ENCODE measurements at places on chromosomes 5 and 9. TPM values are rescaled to one million over a fixed set of nuclear protein-coding genes. Genes with fewer than 3 reads are reported as not detected.

GRCh38 chr5:110371725-110372041, 354.8 kb downstream of the TMEM232 start:
- DNase-seq = no peak

NUP155 gene
- total RNA-seq = 24.2 TPM

DNA sequence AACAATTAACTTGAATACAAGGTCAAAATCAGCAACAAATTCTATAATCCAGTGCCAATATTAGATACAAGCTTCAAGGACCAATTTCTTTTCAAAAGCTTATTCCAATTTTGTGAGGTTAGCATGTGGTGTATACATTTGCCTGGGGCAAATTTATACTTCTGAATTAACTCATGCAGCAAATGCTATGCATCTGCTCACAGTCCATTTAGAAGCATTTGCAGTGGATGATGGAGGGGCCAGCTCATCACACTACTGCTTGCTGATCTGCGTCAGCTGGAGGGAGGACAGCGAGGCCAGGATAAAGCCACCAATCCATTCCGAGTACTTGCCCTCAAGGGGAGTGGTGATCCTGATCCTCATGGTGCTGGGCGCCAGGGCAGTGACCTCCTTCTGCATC, 474.3 kb upstream of the KIF2A start:
- DNase-seq = no peak

DNA sequence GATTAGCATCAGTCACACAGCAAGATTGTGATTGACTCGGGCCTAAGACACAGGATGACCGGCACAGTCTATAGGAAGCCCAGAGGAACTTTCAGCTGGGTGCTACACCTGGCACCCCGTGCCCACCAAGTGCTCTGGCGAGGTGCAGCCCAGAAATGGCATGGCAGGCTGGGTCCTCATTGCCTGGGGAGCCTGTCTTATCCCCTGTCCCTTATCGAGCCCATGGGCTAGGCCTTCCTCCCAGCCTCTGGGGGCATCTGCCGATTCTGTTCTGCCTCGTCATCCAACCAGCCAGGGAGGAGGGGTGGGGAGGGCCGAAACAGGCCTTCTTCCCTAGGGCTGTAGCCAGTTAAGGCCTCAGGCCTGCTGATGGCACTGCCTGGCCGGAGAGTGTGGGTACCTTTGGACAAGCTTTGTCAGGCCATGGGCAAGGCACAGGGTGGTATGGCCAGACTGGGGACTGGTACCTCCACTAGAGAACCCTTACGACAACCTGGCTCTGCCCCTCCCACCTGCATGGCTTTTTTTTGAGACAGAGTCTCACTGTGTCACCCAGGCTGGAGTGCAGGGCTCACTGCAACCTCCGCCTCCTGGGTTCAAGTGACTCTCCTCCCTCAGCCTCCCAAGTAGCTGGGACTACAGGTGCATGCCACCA, 1.6 kb downstream of the GRK6 start:
- no peak for DNase-seq

FANCG gene
- total RNA-seq = 6.1 TPM

GRCh38 chr5:74895906-74896305, 29.7 kb upstream of the FAM169A start:
- DNase-seq = peak; percentile 76

GRCh38 chr5:107072967-107073366, 597.8 kb downstream of the EFNA5 start:
- no peak for DNase-seq

CNOT8 gene
- 60.3 TPM for total RNA-seq

- no peak for DNase-seq
These were observed 189.7 kb downstream of the DCP2 start for GRCh38 chr5:113166261-113166660.

DNA sequence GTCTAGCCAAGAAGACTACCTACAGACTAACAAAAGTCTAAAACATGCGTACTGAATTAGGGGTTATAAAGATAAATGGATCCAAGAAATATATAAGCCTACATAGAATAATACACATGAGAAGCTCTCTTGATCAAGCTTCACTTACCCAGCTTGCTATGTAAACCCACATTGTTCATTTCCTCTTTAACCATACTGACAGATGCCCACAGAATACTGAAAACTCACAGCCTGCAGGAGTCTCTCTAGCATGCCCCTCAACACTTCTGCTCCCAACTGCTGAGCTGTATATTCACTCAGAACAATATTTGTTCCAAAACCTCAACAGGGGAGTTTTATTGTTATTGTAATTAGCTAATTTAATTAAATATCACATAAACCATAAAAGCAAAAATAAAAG, 52.4 kb downstream of the RFX3 start:
- no peak for DNase-seq

GZMA gene
- not detected for total RNA-seq

PCDHGA2 gene
- 1.1 TPM for total RNA-seq

- DNase-seq = no peak
These were observed 32.6 kb downstream of the CDKN2A start for GRCh38 chr9:21961569-21961968.

DNA sequence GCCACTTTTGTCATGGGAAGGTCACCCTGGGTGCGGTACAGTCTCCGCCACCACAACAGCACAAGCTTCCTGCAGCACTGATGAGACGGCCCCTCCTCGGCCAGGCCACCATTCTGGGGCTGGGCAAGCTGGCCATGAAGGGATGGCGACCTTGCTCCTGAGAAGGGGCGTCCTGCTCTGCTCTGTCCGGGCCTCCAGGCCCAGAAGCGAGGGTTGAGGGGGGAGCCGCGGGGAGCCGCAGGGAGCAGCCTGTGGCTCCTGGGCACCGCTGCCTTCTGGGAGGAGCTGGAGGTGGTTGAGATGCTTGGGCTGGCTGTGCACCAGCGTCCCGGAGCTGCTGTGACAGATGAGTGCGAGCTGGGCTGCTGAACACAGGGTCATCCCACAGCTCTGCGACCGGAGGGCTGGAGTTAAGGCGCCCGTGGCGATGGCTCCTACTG, 84.3 kb upstream of the RAPGEF1 start:
- no peak for DNase-seq

GRCh38 chr9:112396416-112396815, 16.5 kb downstream of the HSDL2 start:
- DNase-seq = no peak

ZDHHC12 gene
- 28.7 TPM for total RNA-seq

DNA sequence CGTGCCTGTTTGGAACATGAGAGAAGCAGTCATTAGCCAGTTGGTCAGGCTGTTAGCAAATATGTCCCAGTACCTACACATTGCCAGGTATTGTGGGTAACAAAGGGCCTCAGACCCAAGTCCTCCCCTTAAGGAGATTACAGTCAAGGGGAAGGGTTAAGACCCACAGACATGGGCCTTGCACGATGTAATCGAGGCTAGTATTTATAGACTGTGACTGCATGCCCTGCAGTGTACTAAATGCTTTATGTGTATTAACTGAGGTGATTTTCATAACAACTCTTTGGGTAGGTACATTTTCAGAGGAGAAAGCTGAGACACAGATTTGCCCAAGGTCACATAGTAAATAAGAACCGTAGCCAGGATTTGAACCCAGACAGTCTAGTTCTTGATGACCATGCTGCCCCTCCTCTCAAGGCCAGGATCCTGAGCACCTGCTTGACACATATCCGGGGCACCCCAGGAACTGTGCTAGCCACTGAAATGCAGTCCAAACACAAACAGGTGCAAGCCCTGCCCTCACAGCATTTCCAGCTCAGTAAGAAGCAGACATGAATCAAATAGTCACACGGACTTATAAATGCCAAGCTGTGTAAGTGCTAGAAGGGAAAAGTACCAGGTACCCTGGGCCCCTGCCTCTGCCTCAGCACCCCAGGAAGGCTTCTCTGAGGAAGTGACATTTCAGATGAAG, 32.0 kb upstream of the GRPEL2 start:
- peak; percentile 92 for DNase-seq

ALDH1A1 gene
- total RNA-seq = 199 TPM

DNA sequence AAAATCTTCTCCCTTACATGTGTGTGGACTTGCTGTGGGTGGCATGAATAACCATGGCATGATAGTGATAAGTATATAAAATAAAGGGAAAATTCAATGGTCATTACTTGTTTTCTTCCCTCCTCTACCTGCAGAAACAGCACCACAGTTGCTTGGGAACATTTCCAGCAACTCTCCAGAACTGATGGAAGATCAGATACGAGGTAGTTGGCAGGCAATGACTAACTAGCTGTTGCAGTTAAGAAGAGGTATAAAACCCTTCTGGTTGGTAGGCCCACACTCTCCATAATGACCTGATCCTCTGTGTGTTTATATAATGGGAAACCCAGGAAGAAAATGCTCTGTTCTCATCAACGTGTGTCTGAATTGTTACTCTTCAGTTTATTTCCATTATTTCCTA, 185.9 kb downstream of the SYK start:
- no peak for DNase-seq

DNA sequence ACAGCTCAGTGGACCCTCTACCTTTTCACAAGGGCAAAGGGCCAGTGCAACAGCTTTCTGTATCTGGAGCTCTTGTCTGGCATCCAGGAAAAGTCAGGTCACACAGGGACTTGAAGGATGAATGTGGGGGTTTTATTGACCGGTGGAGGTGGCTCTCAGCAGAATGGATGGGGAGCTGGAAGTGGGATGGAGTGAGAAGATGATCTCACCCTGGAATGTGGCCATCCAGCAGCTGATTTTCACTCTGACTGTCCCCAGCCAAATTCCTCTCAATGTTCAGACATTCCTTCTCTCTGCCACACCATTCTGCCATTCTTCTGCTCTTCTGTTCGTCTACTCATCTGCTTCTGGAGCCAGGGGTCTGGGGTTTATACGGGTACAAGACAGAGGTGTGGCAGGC, 1119.9 kb downstream of the TAF11L14 start:
- no peak for DNase-seq

DNA sequence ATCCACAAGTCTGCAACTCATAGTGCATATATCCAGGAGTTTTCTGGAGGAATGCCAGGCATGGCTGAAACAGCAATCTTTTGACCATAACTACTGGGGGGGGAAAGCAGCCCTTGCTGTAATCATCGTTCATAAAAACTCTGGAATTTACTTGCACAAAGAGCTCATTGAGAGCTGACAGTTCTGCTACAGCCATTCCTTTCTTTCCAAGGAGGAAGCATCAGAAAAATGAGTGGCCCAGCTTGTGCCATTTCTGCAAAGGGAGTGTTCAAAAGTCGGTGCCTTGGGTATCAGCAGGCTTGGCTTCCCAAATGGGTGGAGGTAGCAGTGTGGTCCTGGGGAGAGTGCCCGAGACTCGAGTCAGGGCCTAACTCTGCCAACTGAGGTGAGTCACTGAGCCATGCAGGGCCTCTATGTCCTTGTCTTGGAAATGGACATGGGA, 101.5 kb downstream of the GCNT1 start:
- DNase-seq = no peak

DNA sequence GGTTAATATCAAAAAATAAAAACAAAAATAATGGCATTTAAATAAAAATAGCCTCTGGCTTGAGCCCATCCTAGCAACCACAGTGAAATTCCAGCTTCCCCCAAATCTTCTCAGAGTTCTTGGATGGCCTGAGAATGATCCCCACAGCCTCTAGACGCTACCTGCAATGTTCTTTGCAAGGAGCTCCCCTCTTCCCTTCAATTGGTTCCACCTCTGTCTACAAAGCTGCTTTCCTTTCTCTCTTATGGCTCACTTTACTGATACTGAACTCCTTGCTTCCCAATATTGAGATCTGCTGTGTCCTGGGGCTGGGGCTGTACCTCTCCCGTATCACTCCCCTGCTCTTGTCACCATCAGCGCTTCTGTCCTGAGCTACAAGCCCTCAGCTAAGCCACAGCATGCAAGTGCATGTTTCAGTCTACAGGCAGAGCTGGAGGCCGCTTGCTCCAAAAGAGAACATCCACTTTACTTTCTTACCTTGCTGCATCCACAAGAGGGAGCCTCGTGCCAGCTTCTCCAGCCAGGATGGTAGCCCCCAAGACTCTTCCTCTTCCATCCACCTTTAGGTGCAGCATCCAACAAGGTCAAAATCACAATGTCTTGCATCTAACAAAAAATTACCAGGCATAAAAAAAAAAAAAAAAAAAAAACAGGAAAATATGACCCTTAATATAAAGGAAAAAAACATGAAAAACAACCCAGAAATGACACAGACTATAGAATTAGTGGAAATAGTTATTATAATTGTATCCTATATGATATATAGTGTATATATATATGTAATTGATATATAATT, 57.4 kb upstream of the PRSS3 start:
- DNase-seq = peak; percentile 62

DNA sequence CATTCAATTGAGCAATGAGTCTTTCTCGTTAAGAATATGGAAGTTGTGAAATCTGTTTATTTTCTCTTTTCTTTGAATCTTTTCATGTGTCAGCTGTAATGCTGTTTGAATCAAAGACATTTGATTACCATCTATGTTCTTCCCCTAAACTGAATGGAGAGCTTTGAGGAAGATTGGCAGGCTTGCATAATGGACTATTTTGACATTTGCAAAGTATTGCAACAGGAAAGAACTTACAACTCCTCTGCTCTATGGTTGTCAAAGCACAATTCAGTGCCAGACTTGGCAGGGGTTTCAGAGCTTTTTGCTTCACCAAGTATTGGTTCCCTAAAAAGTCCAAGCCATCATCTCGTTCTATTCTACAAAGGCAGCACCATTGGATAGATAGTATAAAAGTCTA, 549.0 kb upstream of the NUDT12 start:
- no peak for DNase-seq

DNA sequence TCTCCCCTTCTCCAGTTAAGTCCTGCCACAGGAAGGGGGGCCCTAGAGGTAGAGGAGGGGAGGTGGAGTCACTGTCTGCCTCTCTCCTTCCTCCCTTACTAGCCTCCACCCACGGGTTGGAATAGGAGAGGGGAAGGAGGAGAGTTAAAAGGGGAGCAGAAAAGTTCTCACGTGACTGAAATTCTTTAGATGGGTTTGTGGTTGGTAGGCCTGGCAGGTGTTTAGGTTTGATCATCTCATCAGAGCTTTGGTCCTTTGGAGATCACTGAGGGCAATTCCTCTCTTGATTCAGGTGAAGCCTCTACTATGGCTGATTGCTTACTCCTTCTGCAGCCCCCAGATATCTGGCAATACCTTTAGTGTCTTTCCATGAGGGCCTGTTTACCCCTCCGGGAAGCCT, 24.9 kb upstream of the C5orf63 start:
- DNase-seq = peak; percentile 22

- DNase-seq = no peak
These were observed 145.0 kb upstream of the FTMT start for GRCh38 chr5:121706686-121707085.

DNA sequence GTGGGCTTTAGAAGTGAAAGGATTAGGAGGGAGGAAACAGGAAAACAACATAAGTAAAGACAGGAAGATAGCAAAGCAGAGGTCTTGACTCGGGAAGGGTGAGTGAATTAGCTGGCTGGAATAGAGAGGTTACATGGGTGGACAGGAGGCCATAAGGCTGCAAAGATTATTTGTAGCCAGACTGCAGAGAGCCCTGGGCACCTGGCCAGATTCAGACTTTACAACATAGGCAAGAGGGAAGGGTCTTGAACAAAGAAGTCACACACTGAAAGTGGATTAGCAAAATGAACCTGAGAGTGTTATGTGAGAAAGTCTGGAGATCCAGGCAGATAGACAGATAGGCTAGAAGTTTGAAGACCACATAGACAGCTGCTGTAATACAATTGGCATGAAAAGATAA, 29.7 kb upstream of the CER1 start:
- DNase-seq = peak; percentile 7

PCDHB2 gene
- total RNA-seq = 20.3 TPM

ANKRD31 gene
- 0.03 TPM for total RNA-seq

GRCh38 chr5:14337593-14337992, 194.5 kb downstream of the TRIO start:
- peak; percentile 51 for DNase-seq

SH3GL2 gene
- not detected for total RNA-seq

SLC25A2 gene
- 0.43 TPM for total RNA-seq

Measured in myocyte (in vitro differentiated cells).